ENCODE measurements at places on chromosomes 2 and 18.

GRCh38 chr18:69974365-69974764 is 26.7 kb upstream of the CD226 start:
- no peak for DNase-seq

- no peak for DNase-seq
Measured at GRCh38 chr18:79597831-79598632, 81.6 kb upstream of the CTDP1 start.

- DNase-seq: no peak
Measured at GRCh38 chr18:44826418-44827259, 146.0 kb downstream of the SETBP1 start.

- DNase-seq: no peak
Measured at GRCh38 chr2:227615181-227615580, 541 bp upstream of the SCYGR3 start.

GRCh38 chr18:55592572-55592971 is 4.6 kb upstream of the TCF4 start:
- DNase-seq: no peak

DNA sequence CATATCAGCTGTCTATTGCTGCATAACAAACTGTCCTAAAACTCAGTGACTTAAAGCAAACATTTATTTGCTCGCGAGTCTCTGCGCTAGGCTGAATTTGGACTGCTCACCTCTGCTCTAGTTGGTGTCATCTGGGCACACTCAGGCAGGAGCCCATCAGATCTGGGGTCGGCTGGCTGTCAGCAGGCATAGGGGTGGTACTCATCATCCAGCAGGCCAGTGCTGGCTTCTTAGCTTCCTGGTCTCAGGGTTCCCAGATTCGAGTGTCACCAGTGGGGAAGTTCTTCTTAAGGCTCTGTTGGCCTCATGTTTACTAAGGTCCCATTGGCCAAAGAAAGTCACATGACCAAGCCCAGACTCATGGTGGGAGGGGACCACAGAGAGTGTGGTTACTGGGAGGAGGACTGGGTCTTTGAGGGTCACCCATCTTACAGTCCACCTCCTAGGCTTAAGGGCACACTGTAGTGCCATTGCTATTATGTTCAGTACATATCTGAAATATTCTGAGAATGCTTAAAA is 71.6 kb upstream of the ATG16L1 start:
- DNase-seq: no peak

DNA sequence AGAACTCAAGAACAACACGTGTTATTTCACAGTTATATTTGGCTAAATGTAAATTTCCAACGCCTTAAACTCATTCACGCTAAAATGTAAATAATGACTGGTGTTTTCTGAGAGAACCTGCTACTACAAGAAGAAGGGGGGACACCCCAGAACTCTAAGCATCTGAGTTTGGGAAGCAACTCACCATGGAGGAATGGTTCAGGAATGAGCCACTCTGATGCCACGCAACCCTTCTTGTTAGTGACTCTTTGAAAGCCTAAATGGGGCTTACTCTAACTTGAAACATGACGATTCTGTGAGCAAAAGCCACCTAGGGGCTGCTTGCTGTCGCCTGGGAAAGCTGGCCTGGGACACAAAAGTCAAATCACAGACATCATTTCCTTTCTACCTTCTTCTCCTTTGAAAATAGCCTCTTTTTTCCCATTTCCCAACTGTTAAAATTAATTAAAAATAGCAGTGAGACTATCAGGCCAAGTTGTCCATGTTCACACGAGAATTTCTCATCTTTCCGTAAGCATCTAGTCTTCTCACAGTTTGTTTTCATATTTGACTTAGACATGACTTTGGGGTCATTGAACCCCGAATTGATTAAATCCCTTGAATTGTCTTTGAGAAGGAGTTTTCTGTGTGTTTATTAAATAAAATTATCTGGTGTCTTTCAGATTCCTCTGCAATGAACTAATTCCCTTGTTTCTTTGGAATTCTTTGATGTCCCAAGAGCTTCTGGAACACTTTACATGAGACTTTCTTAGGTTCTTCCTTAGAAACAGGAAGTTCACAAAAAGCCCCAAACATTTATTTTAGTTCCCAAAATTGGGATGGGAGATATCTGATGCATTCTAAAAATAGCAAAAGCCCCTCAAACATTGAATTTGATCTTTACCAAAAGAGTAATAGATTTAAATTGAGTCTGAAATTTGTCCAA is 75.5 kb upstream of the CABLES1 start:
- DNase-seq: no peak

GRCh38 chr2:71602581-71602980 is 149.2 kb downstream of the DYSF start:
- DNase-seq: no peak

DNA sequence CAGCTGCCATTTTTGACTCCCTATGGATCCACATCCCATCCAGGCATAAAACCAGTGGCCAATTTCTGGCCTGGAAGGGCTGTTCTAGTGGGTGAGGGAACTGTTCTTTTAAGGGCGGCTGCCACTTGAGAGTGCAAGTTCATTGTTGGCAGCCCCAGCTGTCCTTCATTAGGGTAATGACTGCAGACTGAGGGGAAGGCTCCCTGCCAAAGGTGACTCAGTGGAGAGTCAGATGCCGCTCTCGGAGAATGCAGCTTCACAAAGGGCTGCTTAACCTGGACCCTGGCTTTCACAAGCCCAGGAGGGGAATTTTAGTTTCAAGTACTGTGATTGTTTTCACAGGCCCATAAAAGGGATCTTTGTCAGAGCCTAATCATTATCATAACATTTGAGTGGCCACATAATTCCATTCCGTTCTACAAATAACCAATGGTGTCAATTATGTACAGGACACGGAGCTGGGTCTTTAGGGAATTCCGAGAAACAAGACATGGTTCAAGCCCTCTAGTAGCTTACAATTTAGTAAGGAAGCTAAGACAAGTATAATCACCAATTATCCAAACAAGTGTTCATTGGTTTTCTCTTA is 235.7 kb downstream of the CDCA7 start:
- no peak for DNase-seq

Data from T-helper 22 cell (primary cell).